Kidney (tissue), 22 donors: ENCODE measurements at places on chromosomes 2 and 18.

- peaks cover 7% of the 10 kb centered on the region for H3K4me1 ChIP-seq
- H3K27ac ChIP-seq: no peak overlapping the region
- no peak for DNase-seq
- H3K27me3 ChIP-seq: no peaks in the 10 kb centered on the region
- H3K4me3 ChIP-seq: no peak overlapping the region
Observed at GRCh38 chr2:15746703-15747550, 155.3 kb downstream of the DDX1 start.

- DNase-seq: no peak
- no peak overlapping the region for H3K27ac ChIP-seq
- no peak overlapping the region for H3K4me3 ChIP-seq
- no peaks in the 10 kb centered on the region for H3K36me3 ChIP-seq
- H3K27me3 ChIP-seq: no peaks in the 10 kb centered on the region
Observed at GRCh38 chr2:129201696-129202095, 777.8 kb upstream of the RAB6C start.

GRCh38 chr2:85421260-85422071, 3.0 kb downstream of the SH2D6 start:
- peak overlapping the region; percentile 38 for H3K27ac ChIP-seq
- DNase-seq: no peak

DNA sequence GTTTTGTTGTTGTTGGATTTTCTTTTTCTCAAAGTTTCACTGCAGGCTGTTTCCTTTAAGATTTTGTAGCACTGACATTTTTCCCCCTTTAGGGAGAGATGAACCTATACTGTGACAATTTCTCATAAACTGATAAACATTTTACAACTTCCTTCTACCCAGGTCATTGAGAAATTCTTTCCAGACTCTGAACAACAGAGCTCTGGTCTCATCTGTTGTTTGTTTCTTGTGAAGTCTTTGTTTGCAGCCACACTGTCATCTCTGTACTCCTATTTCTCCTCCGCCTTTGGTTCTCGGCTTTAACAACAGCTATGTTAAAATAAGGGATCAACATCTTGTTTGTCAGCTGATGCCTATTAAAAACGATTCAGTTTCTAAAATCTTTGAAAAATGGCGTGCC, 167.6 kb downstream of the VWC2L start:
- no peak overlapping the region for H3K27ac ChIP-seq
- no peak for DNase-seq
- H3K36me3 ChIP-seq: no peaks in the 10 kb centered on the region
- H3K27me3 ChIP-seq: no peaks in the 10 kb centered on the region
- no peak overlapping the region for H3K4me3 ChIP-seq

GRCh38 chr2:231920795-231921194, 5.4 kb downstream of the NPPC start:
- DNase-seq: no peak
- no peaks in the 10 kb centered on the region for H3K4me1 ChIP-seq
- no peak overlapping the region for H3K4me3 ChIP-seq
- no peaks in the 10 kb centered on the region for H3K36me3 ChIP-seq
- peaks cover 16% of the 10 kb centered on the region for H3K27me3 ChIP-seq

GRCh38 chr2:241156971-241157441, 6.7 kb downstream of the PPP1R7 start:
- no peak overlapping the region for H3K4me3 ChIP-seq
- peaks cover 23% of the 10 kb centered on the region for H3K36me3 ChIP-seq
- no peaks in the 10 kb centered on the region for H3K4me1 ChIP-seq
- H3K27me3 ChIP-seq: no peaks in the 10 kb centered on the region

GRCh38 chr2:99619151-99619550, 129.3 kb upstream of the REV1 start:
- H3K27ac ChIP-seq: no peak overlapping the region
- no peaks in the 10 kb centered on the region for H3K27me3 ChIP-seq
- no peaks in the 10 kb centered on the region for H3K36me3 ChIP-seq
- no peaks in the 10 kb centered on the region for H3K4me1 ChIP-seq

DNA sequence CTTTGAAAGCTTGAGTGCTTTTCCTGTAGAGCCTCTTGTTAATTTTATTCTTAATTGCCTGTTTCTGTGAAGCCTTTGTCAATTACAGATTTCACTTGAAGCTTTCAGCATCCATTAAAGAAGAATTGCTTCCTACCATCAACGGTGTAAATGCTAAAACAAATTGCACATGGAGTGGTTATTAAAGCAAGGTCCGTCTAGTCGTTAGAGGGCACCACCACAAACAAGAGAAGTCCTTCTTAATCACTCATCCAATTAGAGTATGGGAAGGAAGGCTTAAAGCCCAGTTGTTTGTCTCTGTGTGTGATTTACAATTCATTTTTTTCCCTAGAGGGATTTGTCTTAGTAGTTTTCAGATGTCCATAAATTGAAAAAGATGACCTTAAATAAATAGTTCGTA, 1.6 kb downstream of the KCNJ3 start:
- H3K27ac ChIP-seq: no peak overlapping the region
- no peaks in the 10 kb centered on the region for H3K36me3 ChIP-seq
- peaks cover 7% of the 10 kb centered on the region for H3K27me3 ChIP-seq
- peaks cover 3% of the 10 kb centered on the region for H3K4me1 ChIP-seq

DNA sequence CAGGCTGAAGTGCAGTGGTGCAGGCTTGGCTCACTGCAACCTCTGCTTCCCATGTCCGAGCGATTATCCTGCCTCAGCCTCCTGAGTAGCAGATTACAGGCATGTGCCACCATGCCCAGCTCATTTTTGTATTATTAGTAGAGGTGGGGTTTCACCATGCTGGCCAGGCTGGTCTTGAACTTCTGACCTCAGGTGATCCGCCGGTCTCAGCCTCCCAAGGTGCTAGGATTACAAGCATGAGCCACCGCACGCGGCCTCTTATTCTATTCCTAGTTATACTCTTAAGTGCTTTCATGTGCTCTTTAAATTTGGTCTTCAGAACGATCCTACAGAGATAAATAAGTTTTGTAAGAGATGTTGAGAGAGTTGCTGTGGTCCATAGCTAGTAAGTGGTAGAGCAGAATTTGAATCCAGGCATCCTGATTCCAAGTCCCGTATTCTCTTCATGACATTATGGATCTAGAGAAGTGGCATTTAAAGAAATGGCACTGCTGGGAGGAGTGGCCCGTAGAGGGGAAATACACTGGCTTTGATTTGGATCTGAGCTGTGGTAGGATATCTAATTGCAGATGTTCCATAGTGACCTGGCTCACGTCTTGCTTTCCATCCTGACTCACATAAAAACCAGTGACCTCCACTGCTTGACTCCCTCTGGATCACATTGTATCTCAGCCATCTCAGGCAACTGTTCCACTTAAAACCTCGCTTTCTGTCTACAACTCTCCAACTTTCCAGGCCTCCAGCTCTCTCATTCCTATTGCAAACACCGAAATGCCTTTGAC, 22.8 kb upstream of the ME2 start:
- H3K36me3 ChIP-seq: no peaks in the 10 kb centered on the region
- no peak overlapping the region for H3K4me3 ChIP-seq
- peak; percentile 48 for DNase-seq
- H3K27ac ChIP-seq: no peak overlapping the region

DNA sequence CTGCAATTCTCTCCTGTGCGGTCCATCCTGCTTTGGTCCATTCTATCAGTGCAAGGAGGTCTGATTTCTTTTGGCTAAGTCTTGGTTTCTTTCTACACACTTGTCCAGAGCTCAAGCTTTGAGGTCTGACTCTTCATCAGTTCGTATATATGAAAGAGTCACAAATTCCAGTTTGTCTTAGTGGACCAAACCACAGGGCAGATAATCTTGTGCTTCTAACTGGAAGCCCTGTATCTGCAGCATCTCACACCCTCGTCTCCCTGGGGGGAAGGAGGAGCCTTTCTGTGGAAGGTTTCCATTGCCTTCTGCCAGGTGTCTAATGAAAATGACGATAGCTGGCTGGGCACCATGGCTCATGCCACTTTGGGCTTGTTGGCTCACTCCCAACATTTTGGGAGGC, 148.5 kb downstream of the SPP2 start:
- no peaks in the 10 kb centered on the region for H3K4me1 ChIP-seq
- DNase-seq: no peak
- H3K4me3 ChIP-seq: no peak overlapping the region
- H3K36me3 ChIP-seq: no peaks in the 10 kb centered on the region
- H3K27me3 ChIP-seq: no peaks in the 10 kb centered on the region
- no peak overlapping the region for H3K27ac ChIP-seq

GRCh38 chr2:161905389-161906046, 168.5 kb downstream of the DPP4 start:
- no peaks in the 10 kb centered on the region for H3K27me3 ChIP-seq
- H3K36me3 ChIP-seq: no peaks in the 10 kb centered on the region
- DNase-seq: no peak
- H3K4me3 ChIP-seq: no peak overlapping the region
